ENCODE measurements at places on chromosomes 4 and X.

GRCh38 chrX:20402956-20403355 lies 136.2 kb upstream of the RPS6KA3 start:
- no peak for DNase-seq

DNA sequence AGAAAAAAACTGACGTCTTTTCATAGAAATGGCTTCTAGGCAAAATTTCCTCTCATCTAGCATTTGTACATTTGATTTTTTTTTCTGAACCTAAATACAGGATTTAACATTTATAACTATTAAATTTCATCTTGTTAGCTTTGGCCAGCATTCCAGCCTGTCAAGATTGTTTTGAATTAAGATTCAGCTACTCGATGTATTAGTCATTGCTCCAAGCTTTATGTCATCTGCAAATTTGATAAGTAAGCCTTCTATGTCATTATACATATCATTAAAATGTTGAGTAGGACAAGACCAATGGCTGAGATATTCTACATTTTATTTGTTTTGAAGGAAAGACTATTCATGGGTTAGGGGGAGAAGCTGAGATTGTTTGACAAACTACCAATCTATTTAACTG lies 46.7 kb downstream of the DDX53 start:
- DNase-seq: no peak

- no peak for DNase-seq
Observed at GRCh38 chrX:78595901-78596502, 63.1 kb downstream of the RTL3 start.

GRCh38 chr4:8224975-8225625 lies 26.0 kb downstream of the SH3TC1 start:
- no peak for DNase-seq

GRCh38 chrX:50596056-50596455 lies 125.4 kb upstream of the DGKK start:
- no peak for DNase-seq

DNA sequence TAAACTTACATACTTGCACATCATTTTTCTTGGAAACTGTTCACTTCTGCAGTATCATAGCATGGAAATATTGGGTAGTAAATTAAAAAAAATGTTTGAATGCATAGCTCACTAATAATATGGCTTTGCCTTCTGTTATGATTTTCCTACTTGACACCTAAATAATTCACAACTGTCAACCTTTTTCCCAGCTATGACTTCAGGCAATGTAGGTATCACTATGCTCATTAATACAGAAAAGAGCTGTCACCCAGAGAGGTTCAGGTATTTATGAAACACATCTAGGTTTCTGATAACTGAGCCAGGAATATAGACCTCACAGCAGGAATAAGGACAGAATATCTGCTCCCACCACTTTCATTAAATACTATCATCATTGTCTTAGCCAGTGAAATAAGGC lies 289.5 kb downstream of the ACTRT1 start:
- no peak for DNase-seq

DNA sequence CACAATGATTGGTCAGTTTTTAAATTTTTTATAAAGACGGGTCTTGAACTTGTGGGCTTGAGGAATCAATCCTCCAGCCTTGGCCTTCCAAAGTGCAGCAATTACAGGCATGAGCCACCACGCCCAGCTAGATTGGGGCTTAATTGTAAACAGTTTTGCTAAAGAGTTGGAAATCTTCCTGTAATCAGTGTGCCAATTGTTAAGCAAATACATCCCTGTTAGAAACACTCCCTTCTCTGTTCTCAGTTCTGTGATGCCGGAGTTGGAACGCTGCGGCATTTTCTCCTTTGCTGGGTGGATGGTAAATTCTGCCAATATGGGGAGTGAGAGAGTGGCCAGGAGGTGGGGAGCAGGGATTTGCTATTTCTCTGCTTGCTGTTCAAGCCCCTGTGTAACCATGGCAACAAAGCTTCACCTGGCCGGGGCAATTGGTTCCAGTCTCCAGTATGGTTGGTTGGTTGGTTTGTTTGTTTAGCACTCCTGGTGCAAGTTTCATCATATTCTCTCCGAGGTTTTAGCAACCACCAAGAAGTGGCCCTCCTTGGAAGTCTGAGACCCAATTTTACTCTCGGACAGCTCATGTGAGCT lies 3.0 kb upstream of the SPATA4 start:
- no peak for DNase-seq

GRCh38 chrX:119655125-119655524 lies 37.8 kb downstream of the SEPTIN6 start:
- no peak for DNase-seq

- DNase-seq: no peak
Observed at GRCh38 chrX:47068720-47069119, 9.5 kb upstream of the RGN start.

DNA sequence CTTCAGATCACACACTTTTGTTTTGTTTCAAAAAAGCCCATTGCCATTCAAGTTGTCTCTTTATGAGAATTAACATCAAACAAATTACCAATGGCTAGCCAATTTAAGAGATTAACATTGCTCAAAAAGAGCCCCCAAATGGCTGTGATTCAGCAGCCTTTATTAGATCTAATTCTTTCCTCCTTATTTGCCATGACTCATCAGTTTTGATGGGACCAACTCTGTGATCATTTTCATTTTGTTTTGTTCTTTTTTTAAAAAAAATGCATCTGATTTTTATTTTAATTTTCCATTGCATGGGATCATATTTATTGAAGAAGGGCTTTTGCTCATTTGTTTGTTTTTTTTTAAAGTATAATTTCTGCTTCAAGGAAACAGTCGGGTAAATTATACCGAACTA lies 161.6 kb upstream of the FRMPD4 start:
- DNase-seq: no peak

DNA sequence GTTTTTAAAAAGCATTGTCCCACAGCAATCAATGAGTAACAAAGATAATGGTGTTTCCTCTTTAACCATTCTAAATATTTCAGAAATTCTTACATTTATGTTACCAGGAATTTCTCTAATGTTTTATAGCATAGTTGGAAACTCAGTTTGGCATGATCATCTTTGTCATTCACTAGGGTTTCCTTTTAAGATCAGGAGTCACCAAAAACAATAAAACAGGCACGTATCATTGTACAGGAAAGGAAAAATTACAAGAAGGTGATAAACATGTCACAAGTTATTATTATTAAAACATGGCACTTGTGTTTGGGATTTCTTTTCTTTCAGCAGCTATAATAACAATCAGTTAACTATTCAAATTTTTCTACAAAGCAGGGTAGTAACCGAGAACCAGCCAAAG lies 84.0 kb downstream of the SLC10A7 start:
- DNase-seq: no peak

DNA sequence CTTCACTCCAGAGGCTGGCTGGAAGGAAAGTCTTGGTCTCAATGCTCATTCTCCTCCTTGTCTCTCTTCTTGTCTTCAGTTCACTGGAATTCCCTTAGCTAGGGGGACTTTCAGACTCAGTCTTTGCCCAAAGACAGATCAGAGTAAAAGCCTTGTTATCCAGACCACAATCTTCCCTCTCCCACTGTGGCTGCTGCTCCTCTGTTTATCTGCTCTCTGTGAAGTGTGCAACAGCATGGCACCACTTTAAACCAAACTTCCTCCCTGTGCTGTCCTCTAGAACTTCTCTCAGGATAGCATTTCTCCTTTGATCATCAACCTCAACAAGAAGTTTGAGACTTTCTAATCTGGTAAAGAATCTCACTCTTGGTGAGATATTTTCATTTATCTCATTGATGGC lies 530.1 kb upstream of the SLIT2 start:
- DNase-seq: no peak

- DNase-seq: no peak
Observed at GRCh38 chr4:159193046-159193620, 90.3 kb downstream of the RAPGEF2 start.

- no peak for DNase-seq
Observed at GRCh38 chr4:114487101-114487500, 111.5 kb upstream of the UGT8 start.

DNA sequence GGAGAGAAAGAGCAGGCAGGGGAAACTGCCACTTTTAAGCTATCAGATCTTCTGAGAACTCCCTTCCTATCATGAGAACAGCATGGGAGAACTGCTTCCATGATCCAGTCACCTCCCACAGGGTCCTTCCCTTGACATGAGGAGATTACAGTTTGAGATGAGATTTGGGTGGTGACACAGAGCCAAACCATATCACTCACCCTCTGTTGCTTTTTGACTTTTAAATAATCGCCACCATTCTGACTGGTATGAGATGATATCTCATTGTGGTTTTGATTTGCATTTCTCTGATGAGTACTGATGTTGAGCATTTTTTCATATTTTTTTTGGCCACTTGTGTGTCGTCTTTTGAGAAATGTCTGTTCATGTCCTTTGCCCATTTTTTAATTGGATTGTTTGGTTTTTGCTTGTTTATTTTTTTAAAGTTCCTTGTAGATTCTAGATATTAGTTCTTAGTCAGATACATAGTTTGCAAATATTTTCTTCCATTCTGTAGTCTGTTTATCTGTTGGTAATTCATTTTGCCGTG lies 6.5 kb upstream of the PAQR3 start:
- DNase-seq: no peak

- no peak for DNase-seq
Observed at GRCh38 chr4:1337951-1338751, 8.9 kb upstream of the UVSSA start.

- peak; percentile 53 for DNase-seq
Observed at GRCh38 chr4:37715889-37716402, 29.8 kb upstream of the RELL1 start.

GRCh38 chr4:154332681-154333421 lies 158.7 kb downstream of the DCHS2 start:
- DNase-seq: peak; percentile 26

DNA sequence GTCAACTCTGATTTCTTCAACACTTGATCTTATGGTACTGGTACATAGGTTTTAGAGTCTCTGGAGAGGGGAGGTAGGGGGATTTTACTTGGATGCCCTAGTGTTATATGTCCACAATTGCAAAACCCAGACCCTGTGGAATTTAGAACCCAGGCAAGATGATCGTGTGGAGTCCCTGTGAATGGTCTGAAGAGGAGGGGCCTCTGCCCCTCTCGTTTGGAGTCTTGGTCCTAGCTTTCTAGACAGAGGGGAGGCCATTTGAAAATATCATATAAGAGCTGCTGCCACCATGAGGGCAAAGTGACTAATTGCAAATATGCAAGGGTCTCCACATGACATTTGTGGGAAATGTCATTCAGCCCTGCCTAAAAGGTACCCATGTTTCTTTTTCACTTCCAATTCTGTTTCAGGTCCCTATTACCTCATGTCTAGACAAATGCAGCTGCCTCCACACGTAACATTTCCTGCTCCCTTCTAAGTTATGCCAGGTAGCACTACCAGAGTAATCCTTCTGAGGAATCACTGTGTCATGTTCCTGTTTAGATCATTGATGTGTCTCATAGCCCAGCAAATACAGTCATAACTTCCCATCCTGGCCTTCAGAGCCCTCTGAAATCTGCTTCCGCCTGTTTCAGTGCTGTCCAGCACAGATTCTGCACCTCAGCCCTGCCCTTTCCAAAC lies 126.8 kb downstream of the KLHL8 start:
- peak; percentile 28 for DNase-seq

DNA sequence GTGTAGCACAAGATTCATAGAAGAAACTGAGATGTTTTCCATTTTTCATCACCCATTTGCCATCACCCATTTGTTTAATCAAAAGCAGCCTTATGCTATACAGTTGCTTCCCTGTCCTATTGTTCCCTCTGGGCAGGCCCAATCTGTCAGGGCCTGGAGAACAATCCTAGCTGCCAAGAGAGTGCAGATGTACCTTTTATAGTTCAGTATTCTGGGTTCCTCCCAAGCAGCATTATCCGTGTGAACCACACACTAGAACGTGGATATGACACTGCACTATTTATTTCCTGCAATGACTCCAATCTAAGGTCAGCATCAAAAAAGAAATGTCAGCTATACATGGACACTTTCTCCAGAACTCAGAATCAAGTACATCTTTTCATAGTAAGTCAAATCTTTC lies 269.0 kb downstream of the ADGRA3 start:
- DNase-seq: no peak

DNA sequence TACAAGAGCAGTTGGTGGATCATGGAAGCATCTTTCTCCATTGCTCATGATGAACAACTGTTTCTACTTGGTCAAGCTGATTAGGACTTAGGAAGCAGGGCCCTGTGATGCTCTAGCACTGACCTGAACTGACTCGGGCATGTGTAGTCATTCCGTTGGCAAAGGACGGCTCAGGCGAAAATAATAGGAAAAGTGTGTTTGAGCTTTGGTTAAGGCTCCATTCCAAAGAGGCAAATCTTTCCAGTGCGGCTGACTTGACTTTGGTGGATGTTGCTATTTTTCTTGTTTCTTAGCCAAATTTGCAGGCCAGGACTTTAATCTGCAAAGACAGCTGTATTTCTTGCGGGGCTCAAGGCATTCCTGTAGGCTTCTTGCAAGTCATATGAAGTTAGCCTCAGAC lies 39.5 kb downstream of the ZNF518B start:
- DNase-seq: no peak

DNA sequence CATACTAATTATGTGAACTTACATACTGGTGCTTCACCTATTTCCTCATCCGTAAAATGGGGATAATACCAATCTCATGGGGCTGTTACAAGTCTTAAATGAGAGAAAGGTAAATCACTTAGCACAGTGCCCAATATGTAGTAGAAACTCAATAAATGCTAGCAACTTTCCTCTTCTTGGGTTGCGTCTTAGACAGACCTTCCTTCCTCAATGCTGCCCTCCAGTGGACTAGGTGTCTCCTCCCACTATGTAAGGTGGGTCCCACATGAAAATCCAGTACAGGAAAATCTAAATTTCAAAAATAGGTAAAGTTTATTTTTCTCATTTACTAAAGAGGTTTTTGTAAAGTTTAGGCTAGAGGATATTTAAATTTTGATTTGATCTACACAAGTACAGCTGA lies 20.6 kb downstream of the ZDHHC9 start:
- peak; percentile 67 for DNase-seq

DNA sequence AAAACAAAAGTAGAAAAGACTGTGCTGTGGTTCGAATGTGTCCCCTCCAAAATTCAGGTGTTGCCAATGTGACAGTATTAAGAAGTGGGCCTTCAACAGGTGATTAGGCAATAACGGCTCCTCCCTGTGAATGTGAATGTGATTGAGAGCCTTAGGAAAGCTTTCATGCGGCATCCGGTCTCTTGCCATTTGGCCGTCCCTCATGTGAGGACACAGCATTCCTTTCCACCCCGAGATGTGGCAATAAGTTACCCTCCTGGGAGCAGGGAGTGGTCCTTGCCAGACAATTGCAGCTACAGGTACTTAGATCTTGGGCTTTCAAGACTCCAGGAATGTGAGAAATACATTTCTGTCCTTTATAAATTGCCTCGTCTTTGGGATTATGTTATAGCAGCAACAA lies 129.3 kb downstream of the CPEB2 start:
- no peak for DNase-seq

- peak; percentile 29 for DNase-seq
Observed at GRCh38 chr4:73068491-73069337, 802 bp downstream of the COX18 start.

GRCh38 chrX:39948582-39948981 lies 149.2 kb downstream of the BCOR start:
- no peak for DNase-seq

GRCh38 chrX:44494357-44494756 lies 48.3 kb downstream of the FUNDC1 start:
- DNase-seq: no peak
